ENCODE measurements at places on chromosomes 7 and 10. TPM values are rescaled to one million over a fixed set of nuclear protein-coding genes. Genes with fewer than 3 reads are reported as not detected.

The HOXA5 gene
- total RNA-seq = 12.2 TPM

The SAP25 gene
- total RNA-seq = not detected

DNA sequence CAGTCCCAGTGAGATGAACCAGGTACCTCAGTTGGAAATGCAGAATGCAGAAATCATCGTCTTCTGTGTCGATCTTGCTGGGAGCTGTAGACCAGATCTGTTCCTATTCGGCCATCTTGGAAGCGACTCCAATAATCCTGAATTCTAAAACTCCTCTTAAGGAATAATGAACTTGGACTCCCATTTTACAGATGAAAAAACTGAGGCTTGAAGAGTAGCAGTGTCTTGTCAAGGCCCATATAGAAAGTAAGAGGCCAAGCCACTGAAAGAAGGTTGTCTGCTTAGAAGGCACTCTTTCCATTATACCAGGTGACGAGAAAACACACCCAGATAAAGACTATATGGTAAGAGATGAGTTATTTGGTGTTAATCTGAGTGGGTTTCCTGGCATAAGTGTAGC is 148.6 kb upstream of the LAMB4 start:
- no peak overlapping the region for H3K4me3 ChIP-seq
- no peak overlapping the region for H3K27ac ChIP-seq
- DNase-seq = no peak
- H3K27me3 ChIP-seq = no peaks in the 10 kb centered on the region

DNA sequence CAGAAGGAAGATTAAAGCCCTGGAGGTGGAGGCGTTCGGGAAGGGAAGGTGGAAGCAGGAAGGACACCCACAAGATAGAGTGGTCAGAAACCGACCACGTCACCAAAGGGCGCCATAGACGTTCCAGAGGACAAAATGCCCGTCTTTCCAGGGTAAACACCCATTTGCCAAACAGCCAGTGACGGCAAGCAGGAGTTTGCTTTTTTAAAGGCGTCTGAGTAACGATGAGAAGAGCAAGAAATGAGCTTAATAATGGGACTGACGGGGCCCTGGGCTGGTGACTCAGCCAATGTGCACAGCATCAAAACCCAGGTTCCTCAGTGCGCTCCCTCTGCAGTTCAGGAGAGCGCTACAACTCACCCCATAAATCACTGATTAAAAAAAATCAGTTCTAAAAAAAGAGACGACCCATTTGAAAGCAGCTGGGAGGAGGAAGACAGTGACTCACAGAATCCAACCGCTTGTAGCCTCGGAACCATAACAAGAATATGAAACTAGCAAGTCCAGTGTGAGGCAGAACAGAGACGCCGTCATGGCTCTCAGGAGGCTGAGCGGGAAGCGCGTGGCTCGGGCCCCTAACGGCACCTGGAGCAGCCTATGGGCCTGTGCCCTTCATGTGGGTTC is 5.9 kb downstream of the DIP2C start:
- H3K4me1 ChIP-seq = peaks cover 61% of the 10 kb centered on the region
- no peaks in the 10 kb centered on the region for H3K36me3 ChIP-seq
- peak; percentile 91 for DNase-seq
- H3K4me3 ChIP-seq = peak overlapping the region; percentile 31
- peak overlapping the region; percentile 99 for H3K27ac ChIP-seq

- peaks cover 30% of the 10 kb centered on the region for H3K4me1 ChIP-seq
- no peaks in the 10 kb centered on the region for H3K36me3 ChIP-seq
- no peak overlapping the region for H3K27ac ChIP-seq
- no peak for DNase-seq
- no peak overlapping the region for H3K4me3 ChIP-seq
Measured at GRCh38 chr10:48399056-48399541, 92.6 kb downstream of the MAPK8 start.

- H3K27me3 ChIP-seq = no peaks in the 10 kb centered on the region
- no peak overlapping the region for H3K4me3 ChIP-seq
- DNase-seq = no peak
Measured at GRCh38 chr10:127012071-127012768, 107.0 kb downstream of the DOCK1 start.

- peak overlapping the region; percentile 78 for H3K4me3 ChIP-seq
- H3K36me3 ChIP-seq = peaks cover 27% of the 10 kb centered on the region
- DNase-seq = peak; percentile 95
- peaks cover 38% of the 10 kb centered on the region for H3K4me1 ChIP-seq
- H3K27ac ChIP-seq = peak overlapping the region; percentile 96
- H3K27me3 ChIP-seq = no peaks in the 10 kb centered on the region
Measured at GRCh38 chr7:100865938-100866728, 1.1 kb upstream of the TRIP6 start.

- H3K4me3 ChIP-seq = no peak overlapping the region
- H3K4me1 ChIP-seq = no peaks in the 10 kb centered on the region
- H3K27me3 ChIP-seq = no peaks in the 10 kb centered on the region
- no peak for DNase-seq
Measured at GRCh38 chr10:84739641-84740040, 411.3 kb downstream of the CCSER2 start.
